ENCODE measurements at places on chromosomes 4 and X.

GRCh38 chrX:19864736-19865135 lies 22.7 kb downstream of the SH3KBP1 start:
- DNase-seq, result no peak

DNA sequence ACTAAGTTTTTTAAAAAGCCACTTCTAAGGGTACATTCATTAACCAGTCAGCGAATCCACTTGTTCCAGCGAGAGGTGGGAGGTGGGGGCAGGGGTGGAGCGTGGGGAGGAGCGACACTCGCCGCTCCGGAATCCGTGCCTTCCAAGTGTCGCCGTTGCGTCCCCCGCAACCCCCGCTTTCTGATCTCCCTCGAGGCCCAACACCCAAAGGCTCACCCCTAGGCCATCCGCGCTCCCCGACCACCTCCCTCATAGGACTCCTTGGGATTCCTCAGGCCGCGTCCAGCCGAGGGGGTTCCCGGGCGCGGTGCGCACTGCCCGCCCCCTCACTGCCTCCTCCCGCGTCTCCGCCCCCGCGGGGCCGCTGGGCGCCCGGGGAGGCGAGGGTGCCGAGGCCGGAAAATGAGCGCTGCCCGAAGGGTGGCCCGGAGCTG lies 108.1 kb upstream of the STOX2 start:
- no peak for DNase-seq

- peak; percentile 1 for DNase-seq
These were observed at the start of gene GABRQ for GRCh38 chrX:152637649-152638442. Gene GABRQ, plus strand, starts transcription at chrX:152637895. Its CDS starts 308 bp downstream, at chrX:152638203.

- DNase-seq, result no peak
These were observed 2.1 kb downstream of the OGT start for GRCh38 chrX:71534773-71535544.

DNA sequence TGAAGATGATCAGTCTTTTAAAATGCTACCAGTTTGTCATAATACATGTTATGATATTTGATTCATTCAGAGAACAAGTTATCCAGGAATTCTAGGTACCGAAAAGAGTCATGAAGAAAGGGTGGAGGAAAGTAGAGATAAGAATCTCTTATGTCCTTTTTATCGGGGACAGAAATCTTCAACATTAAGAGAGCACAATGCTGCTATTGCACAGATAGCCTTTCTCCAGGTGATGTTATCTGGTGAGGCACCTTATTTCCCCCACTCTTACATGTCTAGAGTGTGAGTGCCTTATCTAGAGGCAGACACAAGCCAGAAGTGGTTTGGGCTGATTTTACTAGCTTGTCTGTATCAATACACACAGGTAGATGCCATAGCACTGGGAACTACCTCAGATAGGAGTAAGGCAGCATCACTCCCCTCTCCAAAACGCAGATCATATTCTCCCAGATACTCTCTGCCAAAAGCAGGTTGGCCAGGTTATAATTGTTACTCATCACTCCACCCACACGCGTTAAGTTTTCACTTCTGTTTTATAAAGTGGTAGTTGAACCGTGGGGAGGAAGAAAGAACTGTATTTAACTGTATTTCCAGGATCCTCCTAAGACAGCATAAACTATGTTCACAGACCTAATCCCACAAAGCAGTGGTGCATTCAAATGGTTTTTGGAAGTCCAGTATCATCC lies 38.4 kb downstream of the AREG start:
- no peak for DNase-seq

DNA sequence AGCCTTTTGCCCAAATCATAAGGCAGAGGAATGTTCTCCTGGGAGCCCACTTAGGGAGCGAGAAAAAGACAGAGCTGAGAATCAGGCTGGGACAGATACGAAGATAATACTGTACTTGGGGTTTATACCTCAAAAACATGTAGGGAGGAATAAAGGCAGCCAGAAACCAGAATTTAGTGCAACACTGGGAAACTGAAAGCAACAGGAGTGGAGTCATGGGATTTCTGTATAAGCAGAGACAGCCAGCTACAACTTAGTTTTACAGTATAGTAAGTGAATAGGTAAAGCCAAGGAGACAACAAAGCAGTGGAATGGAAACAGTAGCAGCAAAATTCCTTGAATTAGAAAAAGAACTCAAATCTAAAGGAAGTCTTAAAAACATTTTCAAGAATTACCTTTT lies 413.2 kb downstream of the FAT4 start:
- DNase-seq, result no peak

GRCh38 chr4:168993714-168994510 lies 16.1 kb downstream of the CBR4 start:
- no peak for DNase-seq

DNA sequence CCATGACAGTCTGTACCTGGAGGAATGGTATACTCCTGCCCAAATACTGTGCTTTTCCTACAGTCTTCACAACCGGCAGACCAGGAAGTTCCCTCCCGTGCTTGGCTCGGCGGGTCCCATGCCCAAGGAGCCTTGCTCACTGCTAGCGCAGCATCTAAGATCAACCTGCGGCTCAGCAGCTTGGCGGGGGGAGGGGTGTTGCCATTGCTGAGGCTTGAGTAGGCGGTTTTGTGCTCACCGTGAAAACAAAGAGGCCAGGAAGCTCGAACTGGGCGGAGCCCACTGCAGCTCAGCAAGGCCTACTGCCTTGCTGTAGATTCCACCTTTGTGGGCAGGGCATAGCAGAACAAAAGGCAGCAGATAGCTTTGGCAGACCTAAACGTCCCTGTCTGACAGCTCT lies 152.7 kb downstream of the TEX11 start:
- DNase-seq, result peak; percentile 33

GRCh38 chr4:48683784-48684666 lies 96.1 kb downstream of the FRYL start:
- DNase-seq, result no peak

- DNase-seq, result no peak
These were observed 68.3 kb upstream of the PGM2 start for GRCh38 chr4:37758226-37758625.
